ENCODE measurements at places on chromosomes 12 and 14.

- peak; percentile 28 for DNase-seq
These were observed 8.5 kb downstream of the PHETA1 start for GRCh38 chr12:111360325-111360930.

- DNase-seq = peak; percentile 63
These were observed 3.8 kb upstream of the NUMB start for GRCh38 chr14:73462048-73462715.

DNA sequence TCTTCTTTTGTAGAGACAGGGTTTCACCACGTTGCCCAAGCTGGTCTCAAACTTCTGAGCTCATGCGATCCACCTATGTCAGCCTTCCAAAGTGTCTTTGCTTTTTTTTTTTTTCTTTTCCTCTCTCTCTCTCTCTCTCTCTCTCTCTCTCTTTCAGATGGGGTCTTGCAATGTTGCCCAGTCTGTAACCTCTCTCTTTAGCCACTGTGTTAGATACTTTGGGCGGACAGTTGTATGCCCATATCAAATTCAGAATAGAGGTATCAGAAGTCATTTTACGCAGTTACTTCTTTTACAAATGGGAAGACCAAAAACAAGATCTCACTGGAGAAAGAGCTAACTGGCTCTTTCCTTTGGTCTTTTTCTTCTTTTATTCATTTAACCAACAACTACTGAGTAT, 6.7 kb downstream of the HEBP1 start:
- DNase-seq = no peak

DNA sequence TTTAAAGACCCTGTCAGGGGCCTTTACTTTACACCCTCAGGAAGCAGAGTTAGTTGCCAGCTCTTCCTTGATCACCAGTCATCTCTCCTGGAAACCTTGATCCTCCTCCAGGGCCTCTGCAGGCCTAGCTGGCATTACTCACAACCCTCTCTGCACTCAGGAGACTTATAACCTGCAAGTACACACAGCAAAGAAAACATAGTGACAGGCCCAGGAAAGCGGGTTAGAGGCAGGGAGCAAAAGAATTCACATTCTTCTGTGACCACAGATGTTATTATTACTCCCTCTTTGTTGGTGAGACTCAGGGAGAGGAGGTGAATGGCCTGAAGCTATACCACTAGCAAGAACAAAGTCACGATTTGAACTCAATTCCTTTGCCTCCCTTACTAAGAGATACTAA, 87.4 kb downstream of the OR11H12 start:
- DNase-seq = no peak

GRCh38 chr14:76958020-76958979, 70.2 kb downstream of the IRF2BPL start:
- no peak for DNase-seq

- no peak for DNase-seq
These were observed 413.0 kb downstream of the AEBP2 start for GRCh38 chr12:19852100-19852855.

- no peak for DNase-seq
These were observed 26.0 kb downstream of the PELI2 start for GRCh38 chr14:56144176-56144575.

DNA sequence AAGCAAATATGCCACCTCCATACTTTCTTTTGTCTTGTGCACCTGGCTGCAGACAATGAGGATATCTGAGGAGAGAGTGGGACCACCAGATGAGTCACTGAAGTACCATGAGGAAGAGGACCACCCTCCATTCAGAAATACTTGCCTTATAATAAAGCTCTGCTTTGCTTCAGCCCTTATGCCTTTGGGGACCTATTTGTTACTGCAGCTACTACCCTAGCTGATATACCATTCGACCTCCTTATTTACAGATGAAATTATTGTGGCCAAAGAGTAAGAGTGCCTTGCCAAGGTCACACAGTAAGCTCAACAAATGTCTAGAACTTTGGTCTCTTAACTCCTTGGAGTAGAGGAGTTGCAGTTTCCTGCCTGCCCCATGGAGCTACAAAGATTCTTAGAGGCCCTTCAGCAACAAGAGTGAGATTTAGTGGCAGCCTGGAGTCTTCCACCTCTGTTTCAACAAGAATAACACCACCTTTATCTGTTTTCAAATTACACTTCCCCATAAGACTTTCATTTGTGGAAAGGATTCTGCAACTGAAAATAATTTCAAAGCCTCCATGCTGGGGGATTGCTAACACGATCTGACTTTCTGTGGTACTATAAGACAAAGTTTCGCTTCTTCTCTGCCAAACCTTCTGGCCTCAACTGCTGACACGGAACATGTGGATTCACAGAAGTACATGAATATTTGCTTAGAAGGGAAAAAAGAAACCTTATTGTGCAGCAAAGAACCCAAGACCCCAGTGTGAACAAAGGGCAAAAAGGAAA, 3.6 kb downstream of the CMKLR1 start:
- DNase-seq = no peak

DNA sequence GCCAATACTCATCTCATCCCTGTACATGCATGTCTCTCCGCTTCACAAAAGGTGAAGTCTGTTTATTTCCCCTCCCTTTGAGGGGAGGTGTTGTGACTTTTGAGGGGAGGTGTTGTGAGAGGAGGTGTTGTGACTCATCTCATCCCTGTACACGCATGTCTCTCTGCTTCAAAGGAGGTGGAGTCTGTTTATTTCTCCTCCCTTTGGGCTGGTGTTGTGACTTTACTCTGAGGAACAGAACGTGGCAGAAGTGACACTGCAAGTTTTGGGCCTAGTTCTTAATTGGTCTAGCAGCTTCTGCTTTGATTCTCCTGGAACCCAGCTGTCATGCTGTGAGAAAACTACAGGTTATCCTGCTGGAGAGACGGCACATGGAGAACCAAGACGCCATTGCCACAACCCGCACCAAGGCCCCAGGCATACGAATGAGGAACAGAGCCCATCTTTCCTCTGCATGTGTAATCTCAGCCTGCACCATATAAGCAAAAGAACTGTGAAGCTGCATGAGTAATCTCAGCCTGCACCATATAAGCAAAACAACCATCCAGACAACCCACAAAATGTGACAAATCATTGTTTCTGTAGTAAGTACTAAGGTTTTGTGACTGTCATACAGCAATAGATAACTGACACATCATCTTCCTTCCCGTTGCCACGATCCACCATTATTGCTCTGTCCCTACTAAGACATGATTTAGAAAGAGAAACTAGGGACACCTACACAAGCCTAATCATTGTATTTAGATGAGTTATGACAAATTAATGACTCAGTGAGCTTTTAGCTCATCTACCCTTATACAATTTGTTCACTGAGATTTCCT, 30.0 kb downstream of the GALNT4 start:
- peak; percentile 22 for DNase-seq

- peak; percentile 87 for DNase-seq
These were observed 21.3 kb downstream of the HCAR2 start for GRCh38 chr12:122681814-122682213.

GRCh38 chr14:32883188-32883587, 55.5 kb upstream of the NPAS3 start:
- no peak for DNase-seq

- DNase-seq = peak; percentile 67
These were observed 19.5 kb downstream of the DCAF5 start for GRCh38 chr14:69133206-69134125.

All from AG10803 (cell line).